Activated CD4-positive, alpha-beta T cell treated with anti-CD3 and anti-CD28 coated beads, Interleukin-2, Interleukin-4, amounts not matched to agents 100 ng/mL and 50 ng/mL, durations not matched to agents 16 hours and 8 hours (primary cell): ENCODE measurements at places on chromosomes 16 and 17.
A peak's percentile ranks its signal among the peaks of the same experiment; 100 is the strongest.

DNA sequence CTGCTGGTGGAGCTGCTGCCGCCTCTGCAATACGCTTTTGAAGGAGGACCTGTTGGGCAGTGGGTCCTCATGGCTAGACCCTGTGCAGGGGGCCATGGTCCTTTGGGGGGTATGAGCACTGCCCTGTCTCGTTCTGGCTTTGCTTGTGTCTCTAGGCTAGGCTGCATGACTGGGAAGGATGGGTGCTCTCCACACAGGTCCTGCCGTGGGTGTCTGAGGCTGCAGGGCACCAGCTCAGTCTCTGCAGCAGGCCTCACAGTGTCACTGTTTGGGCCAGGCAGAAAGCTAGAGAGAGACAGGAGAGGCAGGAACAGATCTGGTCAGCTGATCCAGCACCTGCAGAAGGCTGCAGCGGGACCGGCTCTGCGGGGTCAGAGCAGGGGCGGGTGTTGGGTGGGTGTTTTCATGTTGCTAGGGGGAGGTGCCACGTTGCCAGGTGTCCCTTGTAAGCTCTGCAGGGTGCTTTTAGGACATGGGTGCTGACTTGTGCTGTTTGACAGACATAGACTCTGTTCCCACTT lies 111.4 kb downstream of the SNX29 start:
- no peak for DNase-seq

DNA sequence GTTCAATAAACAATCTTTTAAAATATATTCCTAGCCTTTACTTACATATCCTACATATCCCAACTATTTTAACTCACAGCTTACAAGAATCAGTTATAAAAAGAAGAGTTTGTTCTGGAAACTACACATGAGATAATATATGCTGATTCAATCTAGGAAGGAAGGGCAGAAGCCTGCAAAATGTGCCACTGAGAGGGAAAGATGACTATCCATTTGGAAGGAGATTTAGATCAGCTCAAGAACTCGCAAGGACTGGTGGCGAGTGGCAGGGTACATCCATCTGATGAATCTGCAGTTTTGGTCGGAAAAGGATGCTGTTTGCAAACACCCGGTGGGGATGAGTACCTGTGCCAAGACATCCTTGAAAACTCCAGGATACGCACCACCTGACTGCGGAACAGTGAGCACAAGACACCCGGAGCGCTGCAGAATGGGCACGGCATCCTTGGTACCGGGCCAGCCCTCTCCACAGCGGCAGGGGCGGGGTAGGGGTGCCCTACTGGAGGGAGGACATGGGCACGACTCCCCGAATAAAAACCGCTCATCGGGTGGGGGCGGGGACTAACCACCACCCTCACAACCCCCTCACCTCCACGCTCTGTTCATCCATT lies 723 bp downstream of the TRIM37 start:
- DNase-seq = peak; percentile 66

- no peak for DNase-seq
These were observed 27.0 kb upstream of the NXPH3 start for GRCh38 chr17:49548506-49549310.

GRCh38 chr17:75335315-75335714 lies 46.1 kb upstream of the SLC25A19 start:
- DNase-seq = no peak

GRCh38 chr16:59260892-59261291 lies 526.8 kb upstream of the GOT2 start:
- DNase-seq = no peak

DNA sequence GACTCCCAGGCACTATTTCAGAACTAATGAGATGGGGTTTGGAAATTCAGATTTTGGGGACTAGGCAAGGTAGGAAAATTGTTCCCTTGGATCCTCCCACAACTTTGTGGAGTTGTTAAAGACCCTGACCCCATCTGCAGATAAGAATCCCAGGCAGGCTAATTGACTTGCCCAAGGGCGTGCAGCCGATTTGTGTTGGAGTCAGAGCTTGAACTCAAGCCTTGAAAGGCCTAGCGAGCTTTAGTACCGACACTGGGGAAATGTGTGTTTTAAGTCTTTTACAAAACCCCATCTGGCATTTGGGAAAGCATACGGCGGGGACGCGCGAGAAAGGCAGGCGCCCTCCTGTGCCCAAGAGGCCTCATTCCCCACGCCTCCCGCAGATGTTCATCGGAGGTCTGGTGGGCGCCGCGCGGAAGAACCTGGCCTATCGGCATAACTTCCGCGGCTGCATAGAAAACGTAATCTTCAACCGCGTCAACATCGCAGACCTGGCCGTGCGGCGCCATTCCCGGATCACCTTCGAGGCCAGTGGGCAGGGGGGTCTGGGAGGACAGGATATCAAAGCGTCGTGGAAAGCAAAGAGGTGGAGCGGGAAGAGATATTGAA lies 4.3 kb downstream of the CNTNAP1 start:
- DNase-seq = no peak

DNA sequence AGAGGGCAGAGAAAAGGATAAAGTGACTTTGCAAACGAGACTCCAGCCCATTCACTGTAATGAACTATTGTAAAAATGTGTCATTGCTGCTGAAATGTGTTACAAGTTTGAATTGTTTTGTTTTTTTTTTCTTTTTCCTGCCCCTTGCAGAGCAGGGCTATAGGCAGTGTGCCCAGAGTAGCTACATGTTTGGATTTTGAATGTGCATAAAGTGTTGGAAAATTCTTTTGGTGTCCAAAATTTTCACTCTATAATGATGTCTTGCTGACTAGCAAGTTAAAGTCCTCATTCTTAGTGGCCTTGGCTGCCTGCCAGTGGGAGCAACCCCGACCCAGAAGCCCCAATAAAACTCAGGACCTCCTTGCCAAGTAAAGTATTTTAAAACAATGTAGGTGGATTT lies 66.5 kb downstream of the IGF2BP1 start:
- no peak for DNase-seq

- no peak for DNase-seq
These were observed 268.8 kb downstream of the SEC14L1 start for GRCh38 chr17:77409282-77410161.

- no peak for DNase-seq
These were observed 120.8 kb downstream of the HS3ST2 start for GRCh38 chr16:22934786-22935185.

DNA sequence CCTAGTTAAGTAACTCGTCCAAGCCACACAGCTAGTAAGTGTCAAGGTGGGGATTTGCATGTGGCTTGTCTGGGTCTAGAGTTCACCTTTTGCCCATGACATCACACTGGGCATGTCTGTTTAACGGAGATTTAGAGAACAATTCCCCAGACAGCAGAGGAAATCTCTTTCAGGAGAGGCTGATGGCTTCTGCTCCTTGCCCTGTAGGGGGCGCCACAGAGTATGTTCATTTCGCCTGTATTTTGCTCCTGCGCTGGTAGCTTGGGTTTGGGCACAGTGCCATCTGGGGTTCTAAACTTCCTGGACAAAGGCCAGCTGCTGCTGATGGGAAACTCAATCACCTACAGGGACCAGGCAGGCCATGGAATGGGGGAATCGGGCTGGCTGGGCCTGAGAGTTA lies 20.4 kb downstream of the OTOA start:
- DNase-seq = peak; percentile 29

GRCh38 chr17:73683771-73684170 lies 39.5 kb upstream of the SDK2 start:
- DNase-seq = no peak

GRCh38 chr17:39667945-39668924 lies at the start of gene PNMT:
TSS of gene PNMT (plus strand) at chr17:39668453. CDS start at chr17:39668476, 23 bp downstream.
- DNase-seq = peak; percentile 62

DNA sequence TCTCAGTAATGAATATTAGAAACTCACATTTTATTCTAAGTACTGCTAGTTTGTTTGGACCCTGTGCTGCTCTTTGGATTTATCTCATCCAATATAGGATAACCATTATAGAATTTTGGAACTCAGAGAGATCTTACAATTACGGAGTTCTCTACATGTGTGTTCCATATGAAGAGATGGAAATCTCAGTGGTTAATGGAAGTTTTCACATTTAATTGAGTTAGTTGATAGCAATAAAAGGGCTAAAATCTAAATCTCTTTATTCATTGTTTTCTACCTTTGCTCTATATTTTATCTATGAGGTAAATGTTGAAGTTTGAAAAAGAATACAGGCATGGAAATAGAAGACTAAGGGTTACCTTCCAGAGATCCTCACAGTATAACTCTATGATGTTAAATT lies 558.0 kb upstream of the KIF2B start:
- DNase-seq = no peak

GRCh38 chr17:55172612-55173011 lies 92.1 kb upstream of the HLF start:
- no peak for DNase-seq

DNA sequence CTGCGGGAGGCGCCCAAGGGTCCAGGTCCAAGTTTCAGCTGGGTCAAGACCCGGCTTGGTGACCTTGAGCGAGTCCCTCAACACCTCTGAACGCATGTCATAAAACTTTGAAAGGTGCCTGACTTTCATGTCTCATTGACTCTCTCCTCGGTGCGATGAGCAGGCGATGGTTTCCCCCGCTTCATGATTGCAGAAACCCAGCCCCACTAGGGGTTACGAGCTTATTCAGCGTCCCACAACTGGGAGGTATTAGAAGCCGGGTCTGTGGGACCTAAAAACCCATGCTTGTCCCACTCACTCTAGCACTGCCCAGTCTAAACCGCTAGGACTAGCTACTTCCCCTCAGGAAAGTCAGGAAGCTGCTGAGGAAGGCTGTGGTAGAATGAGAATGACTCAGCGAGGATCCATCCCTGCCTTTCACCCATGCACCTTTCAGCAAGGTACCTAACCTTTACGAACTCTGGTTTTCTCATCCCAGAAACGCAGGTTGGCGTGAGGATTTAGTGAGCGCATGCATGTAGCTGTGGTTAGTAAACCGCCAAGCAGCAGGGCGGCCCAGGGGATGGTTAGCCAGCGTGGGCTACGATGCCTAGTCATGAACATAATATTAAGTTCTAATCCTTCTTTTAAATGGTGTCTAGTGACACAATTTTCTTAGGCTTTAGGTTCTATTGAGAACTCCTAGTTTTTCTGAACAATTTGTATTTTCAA lies 26.2 kb upstream of the RFFL start:
- peak; percentile 43 for DNase-seq

GRCh38 chr16:67243481-67243880 lies 3.8 kb downstream of the FHOD1 start:
- no peak for DNase-seq

- DNase-seq = no peak
These were observed 14.1 kb downstream of the HS3ST6 start for GRCh38 chr16:1903845-1904840.

GRCh38 chr16:15951852-15952251 lies 2.4 kb downstream of the ABCC1 start:
- DNase-seq = no peak

DNA sequence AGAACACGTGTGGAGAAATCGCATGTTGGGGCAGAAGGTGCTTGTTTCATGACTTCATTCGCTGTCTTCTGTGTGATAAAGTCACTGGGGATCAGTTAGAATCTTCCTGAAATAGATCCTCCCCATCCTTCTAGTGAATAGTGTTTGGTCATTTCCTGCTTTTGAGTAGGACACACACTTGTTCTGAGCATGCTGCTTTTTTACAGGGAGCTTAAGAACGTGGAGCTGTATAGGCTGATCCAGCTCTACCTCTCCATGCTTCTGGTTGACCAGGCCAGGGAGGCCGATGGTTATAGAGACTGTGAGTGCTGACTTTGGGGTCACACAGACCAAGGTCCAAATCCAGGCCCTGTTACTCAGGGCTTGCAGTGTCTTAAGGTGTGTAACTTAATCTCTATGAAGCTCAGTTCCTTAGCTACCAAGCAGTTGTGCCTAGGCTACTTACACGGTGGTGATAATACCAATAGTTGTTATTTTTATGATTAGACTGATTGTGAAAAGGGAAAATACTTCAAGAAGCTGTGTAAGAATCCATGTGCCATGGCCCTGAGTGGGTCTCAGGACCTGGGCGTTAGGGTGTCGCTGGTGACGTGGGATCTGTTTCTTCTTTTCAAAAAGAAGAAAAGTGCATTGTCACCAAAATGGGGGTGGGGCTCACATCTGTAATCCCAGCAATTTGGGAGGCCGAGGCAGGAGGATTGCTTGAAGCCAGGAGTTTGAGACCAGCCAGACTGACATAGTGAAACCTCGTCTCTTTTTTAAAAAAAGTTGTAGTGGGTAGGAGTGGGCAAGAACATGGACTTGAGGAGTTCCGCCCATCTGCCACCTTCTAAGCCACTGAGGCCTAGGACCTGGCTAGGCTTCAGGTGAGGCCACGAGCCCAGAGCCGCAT lies 64.1 kb upstream of the LGALS9 start:
- no peak for DNase-seq
